ENCODE measurements at places on chromosomes 6 and 20. TPM values are rescaled to one million over a fixed set of nuclear protein-coding genes. Genes with fewer than 3 reads are reported as not detected.

Gene SPATS1
- not detected for total RNA-seq

Gene GJA10
- not detected for total RNA-seq

Gene EPB41L1
- 40.3 TPM for total RNA-seq

Gene ATP6V1G2
- total RNA-seq: 0.85 TPM

Gene BCLAF1
- 127 TPM for total RNA-seq

Gene CRIP3
- total RNA-seq: 0.69 TPM

Gene SFTA2
- total RNA-seq: 1.3 TPM

Gene ADGRF4
- 1.6 TPM for total RNA-seq

Gene LST1
- 9.2 TPM for total RNA-seq

Gene PRRT1
- total RNA-seq: 0.90 TPM

Gene RNF182
- total RNA-seq: not detected

GRCh38 chr6:88748141-88748540 is 215.3 kb downstream of the RNGTT start:
- H3K27ac ChIP-seq: no peak overlapping the region
- DNase-seq: no peak
- H3K4me3 ChIP-seq: no peak overlapping the region
- H3K27me3 ChIP-seq: no peaks in the 10 kb centered on the region
- no peaks in the 10 kb centered on the region for H3K36me3 ChIP-seq

GRCh38 chr20:60362531-60362930 is 404.3 kb downstream of the CDH26 start:
- H3K4me3 ChIP-seq: no peak overlapping the region
- DNase-seq: no peak
- no peaks in the 10 kb centered on the region for H3K27me3 ChIP-seq
- H3K27ac ChIP-seq: no peak overlapping the region
- H3K4me1 ChIP-seq: no peaks in the 10 kb centered on the region
- H3K36me3 ChIP-seq: no peaks in the 10 kb centered on the region

DNA sequence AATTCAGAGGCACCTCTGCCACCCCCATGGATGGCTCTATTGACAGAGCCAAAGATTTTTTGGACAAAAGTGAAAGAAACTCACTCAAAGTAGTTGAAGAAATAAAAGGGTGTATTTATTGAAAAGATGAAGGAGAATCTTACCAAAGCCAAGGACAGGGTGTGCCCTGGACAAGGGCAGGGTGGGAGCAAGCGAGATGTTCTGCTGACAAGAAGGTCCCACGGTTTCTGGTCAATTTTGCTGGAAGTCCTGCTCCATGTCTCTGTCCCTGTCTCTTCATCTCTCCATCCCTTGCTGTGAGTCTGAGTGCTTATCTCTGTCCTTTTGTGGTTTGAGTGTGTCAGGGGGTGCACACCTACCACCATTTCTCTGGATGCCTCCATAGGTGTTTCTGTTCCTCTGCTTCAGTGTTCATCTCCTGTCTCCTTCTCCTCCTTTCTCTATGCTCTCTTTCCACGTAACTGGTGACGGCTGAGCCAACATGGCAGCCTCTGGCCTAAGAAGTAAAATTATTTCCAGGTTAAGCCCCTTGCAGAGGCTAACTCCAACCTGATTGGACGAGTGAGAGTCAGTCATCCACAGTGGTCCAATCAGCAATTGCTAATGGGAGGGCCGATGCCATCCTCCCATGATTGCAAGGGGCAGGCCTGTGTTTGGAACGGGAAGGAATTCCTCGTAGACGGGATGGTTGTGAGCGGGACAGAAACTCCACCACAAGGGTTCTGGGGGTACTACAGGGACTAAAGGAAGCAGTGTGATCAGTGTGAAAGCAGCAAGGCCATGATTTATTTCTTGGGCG is 502.1 kb upstream of the CDH4 start:
- H3K4me3 ChIP-seq: no peak overlapping the region
- H3K4me1 ChIP-seq: no peaks in the 10 kb centered on the region
- H3K27ac ChIP-seq: no peak overlapping the region
- no peaks in the 10 kb centered on the region for H3K27me3 ChIP-seq
- no peaks in the 10 kb centered on the region for H3K36me3 ChIP-seq

DNA sequence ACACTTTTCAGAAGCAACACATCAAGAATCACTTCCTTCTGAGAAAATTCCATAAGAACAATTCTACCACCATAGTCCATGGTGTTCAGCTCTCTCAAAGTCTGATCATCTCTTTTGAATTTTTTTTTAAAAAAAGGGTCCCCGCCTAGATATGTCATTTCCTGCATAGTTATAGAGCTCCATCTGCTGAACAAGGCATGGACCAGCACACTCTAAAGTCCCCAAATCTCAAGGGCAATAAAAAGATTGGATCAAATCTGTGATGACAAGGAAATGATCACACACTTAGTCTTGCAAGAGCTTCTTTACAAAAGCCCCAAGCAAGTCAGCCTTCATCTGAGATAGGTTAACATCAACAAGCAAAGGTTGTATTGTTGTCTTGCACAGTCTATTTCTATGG is 100.7 kb upstream of the STMND1 start:
- H3K4me1 ChIP-seq: no peaks in the 10 kb centered on the region
- no peaks in the 10 kb centered on the region for H3K36me3 ChIP-seq
- no peak overlapping the region for H3K27ac ChIP-seq
- no peak overlapping the region for H3K4me3 ChIP-seq
- no peaks in the 10 kb centered on the region for H3K27me3 ChIP-seq
- DNase-seq: no peak

GRCh38 chr6:44423306-44423705 is 35.8 kb downstream of the CDC5L start:
- no peak for DNase-seq
- no peaks in the 10 kb centered on the region for H3K27me3 ChIP-seq
- H3K4me3 ChIP-seq: no peak overlapping the region

- no peak for DNase-seq
- H3K4me1 ChIP-seq: no peaks in the 10 kb centered on the region
- no peaks in the 10 kb centered on the region for H3K27me3 ChIP-seq
- no peaks in the 10 kb centered on the region for H3K36me3 ChIP-seq
- H3K4me3 ChIP-seq: no peak overlapping the region
- H3K27ac ChIP-seq: no peak overlapping the region
Observed at GRCh38 chr6:151627689-151628444, 134.1 kb downstream of the CCDC170 start.

GRCh38 chr6:150065083-150065482 is 3.8 kb downstream of the ULBP3 start:
- H3K36me3 ChIP-seq: no peaks in the 10 kb centered on the region
- H3K27ac ChIP-seq: no peak overlapping the region
- no peak overlapping the region for H3K4me3 ChIP-seq
- DNase-seq: no peak

- no peak for DNase-seq
- no peak overlapping the region for H3K27ac ChIP-seq
- H3K4me1 ChIP-seq: no peaks in the 10 kb centered on the region
Observed at GRCh38 chr20:39960522-39961428, 728.3 kb downstream of the MAFB start.

GRCh38 chr6:9140172-9140571 is 704.8 kb upstream of the SLC35B3 start:
- no peak overlapping the region for H3K4me3 ChIP-seq
- no peak overlapping the region for H3K27ac ChIP-seq
- no peaks in the 10 kb centered on the region for H3K4me1 ChIP-seq
- DNase-seq: peak; percentile 23

DNA sequence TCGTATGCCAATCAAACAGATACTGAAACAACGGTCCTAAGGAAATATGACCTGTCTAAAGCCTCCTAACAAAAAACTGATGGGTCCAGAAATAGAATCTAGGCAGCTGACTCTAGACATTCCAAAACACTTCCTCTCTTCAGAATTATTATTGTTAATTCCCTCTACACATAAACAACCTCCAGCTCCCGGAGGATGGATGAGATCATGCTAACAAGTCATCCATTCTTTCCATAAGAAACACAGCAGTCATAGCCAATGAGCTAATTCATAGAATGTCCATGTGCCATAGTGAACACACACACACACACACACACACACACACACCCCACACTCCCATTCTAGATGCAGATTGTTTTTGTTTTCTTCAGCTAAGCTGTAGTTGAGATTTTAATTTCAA is 44.3 kb downstream of the HDGFL1 start:
- H3K4me1 ChIP-seq: no peaks in the 10 kb centered on the region
- H3K36me3 ChIP-seq: no peaks in the 10 kb centered on the region
- H3K4me3 ChIP-seq: no peak overlapping the region
- DNase-seq: no peak
- no peaks in the 10 kb centered on the region for H3K27me3 ChIP-seq

- no peak overlapping the region for H3K4me3 ChIP-seq
- H3K27ac ChIP-seq: no peak overlapping the region
Observed at GRCh38 chr6:44681761-44682160, 294.3 kb downstream of the CDC5L start.

DNA sequence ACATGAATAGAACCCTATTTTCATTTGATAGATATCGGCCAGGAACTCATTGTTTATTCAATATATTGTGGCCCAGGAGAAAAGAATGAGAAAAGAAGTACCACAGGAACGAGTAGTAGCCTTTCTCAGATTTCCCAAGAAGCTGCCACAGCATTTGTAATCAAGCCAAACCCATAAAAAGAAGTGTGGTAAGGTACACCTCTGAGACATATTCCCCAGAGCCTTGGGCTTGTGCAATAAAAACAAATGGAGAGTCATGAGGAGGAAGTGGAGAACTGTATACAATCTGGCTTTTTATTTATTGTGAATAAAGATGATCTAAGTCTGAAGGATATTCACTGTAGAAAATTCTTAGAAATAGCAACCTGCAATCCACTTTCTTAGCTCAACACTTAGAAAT is 36.7 kb downstream of the KIF6 start:
- no peak for DNase-seq
- H3K4me1 ChIP-seq: no peaks in the 10 kb centered on the region
- no peak overlapping the region for H3K4me3 ChIP-seq
- H3K27me3 ChIP-seq: no peaks in the 10 kb centered on the region
- no peak overlapping the region for H3K27ac ChIP-seq

GRCh38 chr6:134738211-134738885 is 211.6 kb downstream of the ALDH8A1 start:
- H3K4me1 ChIP-seq: no peaks in the 10 kb centered on the region
- no peak for DNase-seq
- no peaks in the 10 kb centered on the region for H3K36me3 ChIP-seq
- no peak overlapping the region for H3K27ac ChIP-seq
- H3K27me3 ChIP-seq: no peaks in the 10 kb centered on the region
- no peak overlapping the region for H3K4me3 ChIP-seq

- H3K27me3 ChIP-seq: no peaks in the 10 kb centered on the region
- no peak overlapping the region for H3K27ac ChIP-seq
- H3K4me3 ChIP-seq: no peak overlapping the region
- H3K4me1 ChIP-seq: no peaks in the 10 kb centered on the region
- no peaks in the 10 kb centered on the region for H3K36me3 ChIP-seq
- DNase-seq: no peak
Observed at GRCh38 chr6:121365536-121366521, 31.5 kb upstream of the TBC1D32 start.

DNA sequence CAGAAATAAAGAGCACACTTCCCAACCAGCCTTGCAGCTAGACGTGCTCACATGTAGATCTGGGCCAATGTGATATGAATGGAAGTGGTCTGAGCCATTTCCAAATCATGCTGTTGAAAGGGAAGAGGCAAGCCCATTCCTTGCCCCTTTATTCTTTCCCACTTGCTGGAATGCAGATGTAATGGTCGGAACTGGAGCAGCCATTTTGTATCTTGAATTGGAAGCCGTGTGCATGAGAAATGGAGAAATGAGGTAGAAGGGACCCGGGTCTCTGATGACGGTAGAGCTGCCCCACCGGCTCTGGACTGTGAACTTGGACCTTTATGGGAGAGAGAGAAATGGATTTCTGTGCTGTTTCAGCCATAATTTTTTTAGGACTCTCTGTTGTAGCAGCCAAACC is 54.8 kb upstream of the STX16 start:
- no peak overlapping the region for H3K4me3 ChIP-seq
- H3K27ac ChIP-seq: no peak overlapping the region
- no peaks in the 10 kb centered on the region for H3K27me3 ChIP-seq

GRCh38 chr6:34514593-34515472 is 41.3 kb downstream of the SPDEF start:
- H3K4me3 ChIP-seq: no peak overlapping the region
- no peaks in the 10 kb centered on the region for H3K27me3 ChIP-seq
- no peak overlapping the region for H3K27ac ChIP-seq
- H3K36me3 ChIP-seq: no peaks in the 10 kb centered on the region
- H3K4me1 ChIP-seq: no peaks in the 10 kb centered on the region
- DNase-seq: no peak

- H3K27me3 ChIP-seq: no peaks in the 10 kb centered on the region
- no peak overlapping the region for H3K4me3 ChIP-seq
- H3K4me1 ChIP-seq: no peaks in the 10 kb centered on the region
- H3K36me3 ChIP-seq: no peaks in the 10 kb centered on the region
- DNase-seq: no peak
Observed at GRCh38 chr6:151291722-151292059, 51.9 kb downstream of the AKAP12 start.

GRCh38 chr20:62433658-62434497 is 6.5 kb upstream of the RBBP8NL start:
- no peaks in the 10 kb centered on the region for H3K27me3 ChIP-seq
- DNase-seq: peak; percentile 69
- H3K27ac ChIP-seq: no peak overlapping the region

DNA sequence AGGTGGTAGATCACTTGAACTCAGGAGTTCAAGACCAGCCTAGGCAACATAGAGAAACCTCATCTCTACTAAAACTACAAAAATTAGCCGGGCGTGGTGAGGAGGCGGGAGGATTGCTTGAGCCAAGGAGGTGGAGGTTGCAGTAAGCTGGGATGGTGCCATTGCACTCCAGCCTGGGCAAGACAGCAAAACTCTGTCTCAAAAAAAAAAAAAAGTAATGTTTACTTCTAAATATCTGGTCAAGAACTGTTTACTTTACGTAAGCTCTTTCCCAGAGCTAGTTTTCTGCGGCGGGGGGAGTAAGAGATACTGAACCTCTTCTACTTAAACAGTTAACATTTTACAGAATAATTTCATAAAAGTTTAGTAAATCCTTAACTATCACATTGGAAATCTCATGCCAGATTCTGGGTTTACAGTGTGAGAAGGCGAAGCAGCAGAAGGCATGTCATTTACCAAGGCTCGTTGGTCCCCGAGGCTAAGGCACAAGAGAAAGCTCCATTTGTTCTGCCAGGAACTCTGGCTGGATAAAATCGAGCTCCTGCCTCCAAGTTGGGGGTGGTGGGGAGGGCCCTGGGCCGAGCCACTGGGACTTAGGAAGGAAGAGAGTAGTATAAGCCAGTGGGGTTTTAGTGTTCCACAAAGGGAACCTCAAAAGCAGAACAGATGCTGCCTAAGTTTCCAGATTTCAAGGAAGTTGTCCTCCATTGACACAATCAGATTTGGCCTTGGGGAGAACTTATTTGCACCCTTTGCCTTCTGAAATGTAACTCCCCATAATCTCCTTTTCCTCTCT is 41.7 kb downstream of the ARFGEF2 start:
- no peaks in the 10 kb centered on the region for H3K4me1 ChIP-seq
- H3K36me3 ChIP-seq: peaks cover under 1% of the 10 kb centered on the region
- no peak overlapping the region for H3K4me3 ChIP-seq
- DNase-seq: no peak
- peak overlapping the region; percentile 16 for H3K27ac ChIP-seq
- H3K27me3 ChIP-seq: no peaks in the 10 kb centered on the region
